NCI-H2081 treated with DMSO at 0.1 percent for 48 hours (cell line): ENCODE measurements at places on chromosomes 1 and 21.
A peak's percentile ranks its signal among the peaks of the same experiment; 100 is the strongest.

- DNase-seq: peak; percentile 0
Observed at GRCh38 chr21:16983420-16983819, 529.4 kb upstream of the CXADR start.

- DNase-seq: no peak
Observed at GRCh38 chr1:42679364-42679983, 2.7 kb upstream of the YBX1 start.

GRCh38 chr21:43331962-43332828, 94.7 kb downstream of the SIK1 start:
- no peak for DNase-seq

DNA sequence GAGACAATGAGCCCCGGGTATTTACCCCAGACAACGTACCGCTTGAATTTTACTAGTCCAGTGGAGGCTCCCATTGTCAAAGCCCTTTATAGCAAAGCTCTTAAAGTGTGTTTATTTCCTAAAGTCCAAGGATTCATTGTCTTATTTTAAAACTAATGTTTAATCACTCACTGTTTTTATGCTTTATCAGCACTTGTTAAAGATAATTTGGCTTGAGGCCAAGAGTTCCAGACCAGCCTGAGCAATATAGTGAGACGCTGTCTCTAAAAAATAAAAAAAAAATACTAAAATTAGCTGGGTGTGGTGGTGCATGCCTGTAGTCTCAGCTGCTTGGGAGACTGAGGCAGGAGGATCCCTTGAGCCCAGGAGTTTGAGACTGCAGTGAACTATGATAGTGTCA, 202.8 kb downstream of the RYR2 start:
- no peak for DNase-seq

DNA sequence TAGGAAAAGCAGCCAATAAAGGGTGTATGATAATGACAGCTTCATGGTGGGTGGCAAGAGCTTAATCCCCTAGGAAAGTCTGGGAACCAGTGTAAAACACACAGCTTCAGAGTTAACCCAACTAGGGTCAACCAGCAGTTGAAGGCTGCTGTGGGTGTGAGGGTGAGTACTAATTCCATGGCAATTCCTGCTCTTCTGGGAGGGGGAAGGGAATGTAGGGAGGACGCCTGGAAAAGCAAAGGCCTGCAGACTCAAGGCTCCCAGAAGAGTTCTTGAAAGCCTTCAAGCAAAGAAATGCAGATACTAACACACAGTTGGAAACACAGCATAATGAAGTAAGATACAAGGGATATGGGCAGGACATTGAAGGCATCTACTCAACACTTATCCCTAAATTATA, 28.1 kb downstream of the TTLL7 start:
- no peak for DNase-seq

DNA sequence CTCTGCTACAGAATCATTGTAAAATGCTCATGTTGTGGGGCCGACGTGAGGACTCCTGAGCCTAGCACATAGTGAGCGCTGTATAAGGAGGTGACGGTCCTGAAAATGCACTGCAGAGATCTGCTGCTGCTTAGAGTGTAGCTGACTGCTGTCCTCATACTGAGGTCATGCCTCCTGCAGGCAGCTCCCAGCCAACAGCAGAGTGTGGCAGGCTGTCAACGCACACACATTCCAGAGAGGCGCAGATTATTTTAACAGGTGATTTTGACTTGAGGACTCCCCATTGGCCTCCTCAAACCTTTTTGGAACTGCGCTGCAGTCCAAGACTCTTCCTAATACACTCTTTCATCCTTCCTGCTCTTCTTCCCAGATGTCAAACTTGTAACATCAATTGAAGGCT, 119.8 kb upstream of the KCNJ6 start:
- no peak for DNase-seq

DNA sequence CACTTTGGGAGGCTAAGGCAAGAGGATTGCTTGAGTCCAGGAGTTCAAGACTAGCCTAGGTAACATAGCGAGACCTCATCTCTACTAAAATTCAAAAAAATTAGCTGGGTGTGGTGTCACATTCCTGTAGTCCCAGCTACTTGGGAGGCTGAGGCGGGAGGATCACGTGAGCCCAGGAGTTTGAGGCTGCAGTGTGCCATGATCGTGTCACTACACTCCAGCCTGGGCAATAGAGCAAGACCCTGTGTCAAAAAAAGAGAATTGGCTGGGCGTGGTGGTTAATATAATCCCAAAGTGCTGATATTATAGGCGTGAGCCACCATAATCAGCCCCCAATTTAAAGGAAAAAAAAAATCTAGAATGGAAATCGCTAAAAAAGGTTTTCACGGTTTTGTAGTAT, 7.0 kb downstream of the MACO1 start:
- no peak for DNase-seq

GRCh38 chr1:115794976-115795639, 26.6 kb upstream of the CASQ2 start:
- DNase-seq: no peak

- DNase-seq: no peak
Observed at GRCh38 chr1:99676876-99677275, 31.0 kb downstream of the PALMD start.

GRCh38 chr1:156804572-156805243, 11.9 kb downstream of the SH2D2A start:
- DNase-seq: no peak

DNA sequence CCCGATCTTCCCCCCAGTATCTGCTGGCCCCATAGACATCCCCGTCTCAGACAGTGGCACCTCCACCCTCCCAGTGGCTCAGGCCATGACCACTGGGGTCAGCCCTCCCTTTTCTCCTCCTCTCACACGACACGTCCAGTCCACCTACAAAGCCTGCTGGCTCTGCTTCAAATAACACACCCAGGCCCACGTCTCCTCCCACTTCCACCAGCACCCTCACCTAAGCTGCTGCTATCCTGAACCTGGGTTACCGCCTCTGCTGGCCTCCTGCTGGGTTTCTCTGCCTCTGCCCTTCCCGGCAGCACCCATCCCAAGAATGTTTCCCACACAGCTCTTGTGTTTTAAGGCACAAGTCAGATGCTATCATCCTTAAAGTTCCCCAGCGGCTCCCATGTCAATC, 26.0 kb downstream of the MX2 start:
- DNase-seq: no peak

DNA sequence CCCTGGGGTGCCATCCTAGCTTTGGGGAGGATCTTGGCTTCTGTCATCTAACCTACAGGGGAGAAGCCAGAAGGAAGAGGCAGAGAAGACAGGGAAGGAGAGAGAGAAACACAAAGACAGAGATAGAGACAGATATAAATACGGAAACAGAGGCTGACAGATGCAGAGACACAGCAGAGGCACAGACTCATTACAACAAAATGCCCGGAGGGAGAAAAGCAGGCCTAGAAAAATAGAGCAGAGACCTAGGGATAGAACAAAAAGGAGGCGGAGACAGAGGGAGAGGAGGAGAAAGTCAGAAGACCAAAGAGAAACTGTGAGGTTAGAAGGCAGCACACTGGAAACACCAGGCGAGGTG, 1.9 kb downstream of the PEAR1 start:
- no peak for DNase-seq

DNA sequence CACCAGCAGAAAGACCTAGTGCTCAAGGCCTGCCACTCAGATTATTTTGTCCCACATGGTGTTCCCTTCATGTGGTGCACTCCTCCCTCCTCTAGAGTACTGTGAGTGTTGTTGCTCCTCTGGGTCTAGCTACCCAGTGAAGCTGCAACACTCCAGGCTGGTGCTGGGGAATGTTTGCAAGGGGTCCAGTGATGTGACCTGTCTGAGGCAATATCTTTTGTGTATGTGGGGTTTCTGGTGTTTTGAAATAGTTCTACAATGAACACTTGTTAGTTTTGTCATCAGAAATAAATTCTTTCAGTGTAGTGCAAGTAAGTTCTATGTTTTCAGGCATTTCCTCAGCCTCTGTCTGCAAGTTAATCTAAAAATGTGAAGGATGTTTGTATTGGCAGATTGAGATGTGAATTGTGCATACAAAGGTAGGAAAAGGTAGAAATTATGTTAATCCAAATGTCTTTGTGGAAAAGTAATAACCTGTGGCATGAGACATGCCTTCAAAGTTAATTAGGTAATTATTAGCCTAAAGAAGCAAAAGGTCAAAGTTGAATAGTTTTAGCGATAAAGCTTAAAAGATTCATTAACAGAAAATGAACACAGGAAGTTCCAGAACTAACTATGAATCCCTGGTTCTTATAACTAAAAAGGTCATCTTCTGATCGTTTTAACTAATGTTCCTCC, 616.8 kb downstream of the LTN1 start:
- DNase-seq: no peak

- no peak for DNase-seq
Observed at GRCh38 chr1:224407571-224408293, 26.9 kb downstream of the WDR26 start.

DNA sequence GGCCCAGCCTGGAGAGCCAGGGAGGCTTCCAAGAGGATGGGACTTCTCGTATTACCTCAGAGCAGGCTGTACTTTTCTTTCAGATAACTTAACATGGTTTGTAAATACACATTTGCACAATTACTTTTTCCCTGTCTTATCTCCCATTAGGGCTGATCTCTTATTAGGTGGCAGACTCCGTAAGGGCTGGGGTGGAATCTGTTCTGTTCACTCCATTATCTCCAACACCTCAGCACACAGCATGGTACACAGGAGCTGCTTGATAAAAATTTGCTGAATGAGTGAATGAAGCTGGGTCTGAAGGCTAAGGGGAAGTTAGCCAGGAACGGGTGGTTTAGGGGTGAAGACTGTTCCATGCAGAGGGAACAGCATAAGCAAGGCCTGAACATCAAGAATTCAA, 48.9 kb downstream of the LDLRAD2 start:
- no peak for DNase-seq

GRCh38 chr1:230230948-230231773, 164.1 kb downstream of the GALNT2 start:
- no peak for DNase-seq

DNA sequence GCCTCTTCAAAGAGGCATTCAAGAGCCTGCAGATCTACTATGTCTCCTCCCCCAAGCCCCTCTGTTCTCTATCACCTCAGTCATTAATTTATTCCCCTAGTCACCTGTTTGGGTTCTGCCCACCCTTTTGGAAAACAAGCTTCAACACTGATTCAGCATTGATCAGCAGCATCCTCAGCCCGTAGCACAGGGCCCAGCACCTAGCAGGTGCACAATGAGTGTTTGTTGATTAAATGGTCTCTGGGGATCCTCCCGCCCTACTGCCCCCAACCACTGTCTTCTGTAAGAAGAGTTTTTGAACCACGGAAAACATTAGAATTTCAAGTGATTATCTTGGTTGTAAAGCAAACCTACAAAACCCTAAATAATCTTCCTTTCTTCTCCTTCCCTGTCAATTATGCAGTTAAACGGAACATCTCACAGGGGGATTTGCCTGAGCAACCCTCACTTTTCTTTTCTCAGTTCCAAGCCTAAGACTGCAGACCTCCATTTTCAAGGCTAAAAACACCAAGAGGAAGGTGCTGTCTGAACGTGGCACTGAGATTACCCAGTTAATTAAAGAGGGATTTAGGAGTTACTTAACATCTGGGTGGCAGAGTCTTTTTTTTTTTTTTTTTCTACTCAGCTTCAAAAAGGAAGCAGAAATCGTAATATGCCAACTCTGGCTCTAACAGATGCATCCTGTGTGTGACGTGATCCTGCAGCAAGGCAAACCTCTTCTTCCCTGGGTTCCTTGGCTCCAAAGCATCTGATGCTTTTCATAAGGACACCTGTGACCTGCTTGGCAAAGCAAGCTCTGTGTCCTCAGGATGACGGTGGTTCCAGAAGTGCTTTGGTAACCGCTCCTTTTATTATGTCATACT, 163.0 kb downstream of the KAZN start:
- no peak for DNase-seq

- DNase-seq: no peak
Observed at GRCh38 chr1:227885648-227886502, 61.9 kb downstream of the WNT9A start.

DNA sequence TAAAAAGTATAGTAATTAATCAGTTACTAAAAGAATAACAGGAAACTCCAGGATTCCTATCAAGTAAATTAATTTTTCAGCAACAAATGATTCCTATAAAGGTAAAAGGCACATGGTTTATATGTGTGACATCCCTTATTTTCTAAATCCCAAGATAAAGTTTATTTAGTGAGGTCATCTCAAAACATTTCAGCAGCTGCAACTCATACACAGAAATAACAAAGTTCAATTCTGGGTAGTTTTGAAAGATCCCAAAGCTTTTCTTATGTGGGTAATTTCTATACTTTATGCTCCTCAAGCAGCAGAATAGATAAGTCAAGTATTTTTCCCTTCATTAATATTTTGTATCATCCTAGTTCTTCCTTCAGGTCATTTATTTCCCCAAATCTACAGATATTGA, 117.7 kb downstream of the EIF4G3 start:
- DNase-seq: no peak

- no peak for DNase-seq
Observed at GRCh38 chr1:202694314-202694713, 15.9 kb downstream of the SYT2 start.

GRCh38 chr1:87362834-87363426, 34.2 kb downstream of the LMO4 start:
- DNase-seq: no peak

GRCh38 chr1:86788300-86789206, 84.2 kb downstream of the SH3GLB1 start:
- no peak for DNase-seq

DNA sequence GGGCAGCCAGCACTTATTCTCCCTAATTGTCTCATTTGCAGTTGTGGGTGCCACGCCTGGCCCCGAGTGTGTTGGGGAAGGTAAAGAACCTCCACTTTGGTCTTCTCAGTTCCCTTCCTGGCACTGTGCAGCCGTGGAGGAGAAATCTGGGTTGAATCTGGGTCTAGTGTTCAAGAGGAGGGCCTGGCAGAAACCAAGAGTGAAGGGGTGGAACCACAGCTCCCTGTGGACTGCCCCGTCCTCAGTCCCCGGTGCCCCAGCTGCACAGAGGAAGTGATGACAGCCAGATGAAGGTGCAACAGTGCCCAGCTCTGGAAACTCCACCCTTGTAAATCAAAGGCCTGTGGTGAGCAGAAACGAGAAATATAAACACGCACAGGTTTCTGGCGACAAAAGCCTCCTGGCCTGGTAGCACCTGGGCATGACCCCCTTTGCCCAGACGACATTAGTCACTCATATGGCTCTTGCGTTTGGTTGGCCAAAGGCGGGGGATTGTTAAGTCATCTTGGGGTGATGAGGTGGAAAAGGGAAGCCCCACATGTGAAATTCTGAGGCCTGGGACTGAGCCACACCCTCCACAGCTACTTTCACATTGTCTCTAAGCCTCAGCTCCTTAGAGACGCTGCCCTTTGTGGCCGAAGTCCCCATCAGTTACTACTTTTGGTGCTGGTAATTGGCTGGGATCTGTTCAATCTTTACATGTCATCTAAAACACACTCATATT, 4.2 kb upstream of the ECE1 start:
- no peak for DNase-seq

DNA sequence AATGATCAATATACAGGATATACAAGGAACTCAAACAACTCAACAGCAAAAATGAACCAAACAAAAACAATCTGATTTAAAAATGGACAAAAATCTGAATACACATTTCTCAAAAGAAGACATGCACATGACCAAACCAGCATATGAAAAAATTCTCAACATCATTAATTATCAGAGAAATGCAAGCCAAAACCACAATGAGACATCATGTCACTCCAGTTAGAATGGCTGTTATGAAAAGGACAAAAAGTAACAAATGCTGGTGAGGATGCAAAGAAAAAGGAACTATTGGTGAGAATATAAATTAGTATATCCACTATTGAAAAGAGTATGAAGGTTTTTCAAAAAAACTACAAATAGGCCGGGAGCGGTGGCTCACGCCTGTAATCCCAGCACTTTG, 42.0 kb downstream of the FCRL3 start:
- no peak for DNase-seq
